ENCODE measurements at places on chromosomes 2 and 18. TPM values are rescaled to one million over a fixed set of nuclear protein-coding genes. Genes with fewer than 3 reads are reported as not detected.

The PLEKHA3 gene
- total RNA-seq, result 34.5 TPM

GRCh38 chr2:7670905-7671641, 753.9 kb downstream of the RNF144A start:
- no peaks in the 10 kb centered on the region for H3K27me3 ChIP-seq
- peaks cover 21% of the 10 kb centered on the region for H3K4me1 ChIP-seq
- no peak overlapping the region for H3K4me3 ChIP-seq
- no peaks in the 10 kb centered on the region for H3K36me3 ChIP-seq
- no peak for DNase-seq

The M1AP gene
- total RNA-seq, result not detected

The TBR1 gene
- total RNA-seq, result not detected

The CNRIP1 gene
- 0.39 TPM for total RNA-seq
